ENCODE measurements at places on chromosomes 5 and 9.
A peak's percentile ranks its signal among the peaks of the same experiment; 100 is the strongest.

GRCh38 chr9:87889065-87889881 lies 6.6 kb downstream of the SPATA31E1 start:
- no peak for DNase-seq

- DNase-seq, result no peak
Measured at GRCh38 chr5:139531772-139532169, 29.4 kb upstream of the UBE2D2 start.

DNA sequence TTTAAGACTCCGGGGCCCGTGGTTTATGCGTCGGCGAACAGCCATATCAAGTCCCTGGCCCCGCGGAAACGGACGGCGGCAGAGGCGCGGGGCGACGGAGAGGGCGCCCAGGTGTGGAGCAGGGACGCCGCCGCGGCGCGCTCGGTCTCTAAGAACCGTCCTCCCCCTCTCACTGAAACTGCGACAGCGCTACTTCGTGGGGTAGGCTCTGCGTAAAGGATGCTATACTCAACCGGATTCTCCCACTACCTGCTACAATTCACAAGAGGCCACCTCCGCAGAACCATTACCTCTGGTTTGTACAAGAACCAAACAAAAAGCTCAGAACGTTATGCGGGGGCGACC lies 404 bp downstream of the MRNIP start:
- no peak for DNase-seq

DNA sequence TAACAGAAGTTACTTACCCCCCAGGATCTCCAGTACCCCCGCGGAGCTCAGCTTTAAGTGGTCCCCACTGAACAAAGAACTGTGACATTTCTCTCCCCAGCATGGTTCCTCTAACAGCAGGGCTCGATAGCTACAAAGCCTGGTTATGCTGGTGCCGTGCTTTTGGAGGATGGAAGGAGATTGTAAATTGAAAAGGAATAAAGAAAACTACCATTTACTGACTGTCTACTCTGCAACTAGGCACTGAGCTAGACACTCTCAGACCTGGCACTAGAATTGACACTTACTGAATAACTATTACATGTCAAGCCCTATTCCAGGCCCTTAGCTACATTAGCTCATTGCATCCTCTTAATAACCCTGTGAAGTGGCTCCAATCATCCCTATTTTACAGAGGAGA lies 145.3 kb downstream of the TTLL11 start:
- no peak for DNase-seq

GRCh38 chr9:75876999-75877640 lies 13.4 kb upstream of the PCSK5 start:
- no peak for DNase-seq

- DNase-seq, result no peak
Measured at GRCh38 chr5:154095904-154096303, 57.1 kb downstream of the MFAP3 start.

DNA sequence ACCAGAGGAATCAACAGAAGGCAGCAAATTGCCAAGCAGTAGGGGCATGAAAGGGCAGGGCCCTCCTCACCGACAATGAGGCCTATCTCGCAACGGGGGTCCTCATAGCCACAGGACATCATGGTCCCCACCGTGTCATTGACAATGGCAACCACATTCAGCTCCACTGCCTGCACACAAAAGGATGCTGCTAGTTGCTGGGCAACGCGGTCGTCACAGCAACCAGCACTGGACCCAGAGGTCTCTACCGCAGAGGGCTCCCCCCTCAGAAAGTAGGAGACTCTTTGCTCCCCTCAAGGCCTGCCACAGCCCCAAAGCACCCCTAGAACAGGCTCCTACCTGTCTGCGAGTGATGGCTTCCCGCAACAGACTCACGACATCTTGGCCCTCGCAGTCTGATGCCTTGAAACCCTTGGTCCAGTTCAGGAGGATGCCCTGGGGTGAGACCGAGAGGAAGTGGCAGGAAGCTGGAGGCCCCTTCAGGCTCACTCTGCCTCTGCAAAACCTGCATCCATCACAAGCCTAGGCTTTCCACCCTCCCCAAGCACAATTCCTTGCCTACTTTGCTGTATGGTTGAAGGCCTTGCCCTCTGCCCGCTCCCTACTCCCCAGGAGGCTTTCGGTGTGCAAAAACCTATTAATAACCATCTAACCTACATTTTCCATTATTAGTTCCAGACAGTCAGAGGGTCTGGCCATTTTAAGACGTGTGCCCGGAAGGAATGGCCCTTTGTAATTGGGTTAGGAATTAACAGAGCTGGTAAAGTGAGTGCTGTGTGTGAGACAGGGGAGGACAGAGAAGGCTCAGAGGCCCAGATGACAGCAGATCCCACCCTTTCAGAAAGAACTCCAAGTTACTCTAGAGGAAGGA lies 15.2 kb downstream of the HK3 start:
- DNase-seq, result no peak

DNA sequence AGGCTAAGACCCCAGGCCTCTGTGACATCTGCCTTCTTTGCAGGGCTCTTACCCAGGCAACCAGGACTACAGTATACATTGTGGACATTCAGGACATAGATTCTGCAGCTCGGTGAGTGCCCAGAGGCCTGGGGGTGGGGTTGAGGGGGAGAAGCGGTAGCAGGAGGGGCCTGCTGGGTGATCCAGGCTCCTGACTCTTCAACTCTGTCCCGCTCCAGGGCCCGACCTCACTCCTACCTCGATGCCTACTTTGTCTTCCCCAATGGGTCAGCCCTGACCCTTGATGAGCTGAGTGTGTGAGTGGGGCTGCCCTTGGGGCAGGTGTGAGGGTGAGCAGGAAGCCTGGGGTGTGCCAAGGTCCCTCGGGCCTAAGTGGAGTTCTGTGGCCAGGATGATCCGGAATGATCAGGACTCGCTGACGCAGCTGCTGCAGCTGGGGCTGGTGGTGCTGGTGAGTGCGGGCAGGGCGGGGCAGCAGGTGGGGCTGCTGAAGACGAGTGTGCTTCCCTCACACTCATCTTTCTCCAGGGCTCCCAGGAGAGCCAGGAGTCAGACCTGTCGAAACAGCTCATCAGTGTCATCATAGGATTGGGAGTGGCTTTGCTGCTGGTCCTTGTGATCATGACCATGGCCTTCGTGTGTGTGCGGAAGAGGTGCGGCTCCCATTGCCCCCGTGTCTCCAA lies 19.8 kb downstream of the GPRIN1 start:
- no peak for DNase-seq

GRCh38 chr9:133046900-133047295 lies 14.9 kb upstream of the CEL start:
- DNase-seq, result no peak

DNA sequence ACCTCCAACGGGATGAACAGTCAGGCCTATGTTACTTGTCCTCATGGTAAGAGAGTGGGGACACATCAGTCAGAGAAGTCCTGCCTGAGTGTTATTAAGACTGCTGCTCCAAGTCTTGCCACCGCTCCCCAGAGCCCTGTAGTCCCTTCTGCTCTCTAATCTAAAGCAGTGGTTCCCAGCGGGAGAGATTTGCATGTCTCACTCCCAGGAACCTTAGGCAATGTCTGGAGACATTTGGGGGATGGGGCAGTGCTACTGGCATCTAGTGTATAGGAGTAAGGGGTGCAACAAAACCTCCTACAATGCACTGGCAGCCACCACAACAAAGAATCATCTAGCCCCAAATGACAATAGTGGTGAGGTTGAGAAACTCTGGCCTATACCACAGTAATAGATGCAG lies 2.6 kb upstream of the SVEP1 start:
- no peak for DNase-seq

DNA sequence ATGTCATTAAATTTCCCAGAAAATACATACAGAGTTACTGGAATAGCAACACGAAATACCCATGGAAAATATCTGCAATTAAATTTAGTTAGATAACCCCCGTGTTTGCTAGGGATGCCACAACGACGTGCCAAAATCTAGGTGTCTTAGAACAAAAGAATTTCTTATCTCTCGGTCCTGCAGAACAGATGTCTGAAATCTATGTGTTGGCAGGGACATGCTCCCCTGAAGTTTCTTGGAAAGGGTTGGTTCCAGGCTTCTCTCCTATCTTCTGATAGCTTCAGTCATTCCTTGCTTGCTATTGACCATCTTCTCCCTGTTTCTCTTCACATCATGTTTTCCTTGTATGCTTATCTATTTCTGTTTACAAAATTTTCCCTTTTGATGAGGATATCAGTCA lies 1067.0 kb downstream of the CDH18 start:
- no peak for DNase-seq

- DNase-seq, result no peak
Measured at GRCh38 chr9:73155377-73155776, 3.7 kb downstream of the ANXA1 start.

DNA sequence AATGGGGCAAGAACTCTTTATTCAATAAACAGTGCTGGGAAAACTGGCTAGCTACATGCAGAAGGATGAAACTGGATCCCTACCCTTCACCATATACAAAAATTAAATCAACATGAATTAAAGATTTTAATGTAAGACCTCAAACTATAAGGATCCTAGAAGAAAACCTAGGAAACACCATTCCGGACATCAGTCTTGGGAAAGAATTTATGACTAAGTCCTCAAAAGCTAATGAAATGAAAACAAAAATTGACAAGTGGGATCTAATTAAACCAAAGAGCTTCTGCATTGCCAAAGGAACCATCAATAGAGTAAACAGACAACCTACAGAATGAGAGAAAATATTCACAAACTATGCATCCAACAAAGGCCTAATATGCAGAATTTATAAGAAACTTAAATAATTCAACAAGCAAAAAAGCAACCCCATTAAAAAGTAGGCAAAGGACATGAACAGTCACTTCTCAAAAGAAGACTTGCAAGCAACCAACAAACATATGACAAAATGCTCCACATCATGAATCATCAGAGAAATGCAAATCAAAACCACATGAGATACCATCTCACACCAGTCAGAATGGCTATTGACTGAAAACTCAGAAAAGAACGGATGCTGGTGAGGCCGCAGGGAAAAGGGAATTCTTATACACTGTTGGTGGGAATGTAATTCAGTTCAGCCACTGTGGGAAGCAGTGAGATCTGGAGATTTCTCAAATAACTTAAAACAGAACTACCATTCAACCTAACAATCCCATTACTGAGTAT lies 104.3 kb upstream of the MAP3K1 start:
- peak; percentile 76 for DNase-seq

GRCh38 chr9:97459326-97459725 lies 42.1 kb upstream of the TMOD1 start:
- no peak for DNase-seq

GRCh38 chr5:89595056-89595455 lies 712.1 kb upstream of the MEF2C start:
- peak; percentile 71 for DNase-seq

DNA sequence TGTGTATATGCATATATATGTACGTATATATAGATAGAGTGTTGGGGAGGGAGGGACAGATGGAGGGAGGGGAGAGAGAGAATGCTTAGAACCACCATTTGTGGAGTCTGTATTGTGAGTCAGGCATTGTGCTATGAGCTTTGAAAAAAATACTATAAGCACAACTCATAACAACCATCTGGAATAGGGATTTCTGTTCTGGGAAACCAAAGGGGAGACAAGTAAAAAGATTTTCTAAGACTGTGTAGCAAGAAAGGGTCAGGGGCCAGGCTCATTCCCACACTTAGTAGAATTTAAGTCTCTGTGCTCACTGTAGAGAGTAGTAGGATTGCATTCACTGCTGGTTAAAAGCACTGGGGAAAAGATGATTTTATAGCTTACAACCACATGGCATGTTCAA lies 202.3 kb upstream of the SGCD start:
- DNase-seq, result no peak

- DNase-seq, result no peak
Measured at GRCh38 chr9:119739476-119739875, 370.2 kb upstream of the BRINP1 start.

DNA sequence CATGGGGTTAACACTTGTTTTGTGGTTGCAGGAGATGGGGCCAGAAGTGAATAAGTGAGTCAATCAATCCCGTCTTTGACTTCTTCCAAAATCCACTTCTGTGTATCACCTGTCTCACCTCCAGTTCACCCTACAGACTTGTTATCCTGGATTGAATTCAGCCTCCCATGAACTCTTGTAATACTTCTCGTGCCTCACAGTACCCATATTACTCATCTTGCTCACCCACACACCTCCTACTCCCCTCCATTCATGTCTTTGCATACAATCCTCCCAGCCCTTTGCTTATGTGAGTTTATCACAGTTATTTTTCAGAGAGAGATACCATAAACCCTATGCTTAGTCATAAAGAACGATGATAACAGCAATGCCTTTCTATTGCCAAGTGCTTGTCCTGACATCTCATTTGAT lies 52.9 kb upstream of the PAPPA start:
- no peak for DNase-seq

DNA sequence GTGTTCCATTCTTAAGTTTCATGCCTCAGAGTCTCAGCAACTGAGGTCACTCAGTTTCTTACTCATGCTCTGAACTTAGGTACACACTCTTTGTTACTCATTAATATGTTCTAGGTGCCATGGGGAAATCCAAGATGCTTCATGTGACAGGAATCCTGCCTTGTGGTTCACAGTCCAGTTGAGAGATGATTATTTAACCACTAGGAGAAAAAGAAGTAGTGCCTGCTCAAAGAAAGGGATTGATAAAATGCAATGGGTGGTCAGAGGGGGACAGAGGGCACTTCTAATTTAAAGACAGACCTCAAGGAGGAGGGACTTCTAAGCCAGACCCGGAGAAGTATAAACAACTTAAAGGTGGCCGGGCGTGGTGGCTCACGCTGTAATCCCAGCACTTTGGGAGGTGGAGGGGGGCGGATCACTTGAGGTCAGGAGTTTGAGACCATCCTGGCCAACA lies 69.0 kb downstream of the UGCG start:
- peak; percentile 71 for DNase-seq

DNA sequence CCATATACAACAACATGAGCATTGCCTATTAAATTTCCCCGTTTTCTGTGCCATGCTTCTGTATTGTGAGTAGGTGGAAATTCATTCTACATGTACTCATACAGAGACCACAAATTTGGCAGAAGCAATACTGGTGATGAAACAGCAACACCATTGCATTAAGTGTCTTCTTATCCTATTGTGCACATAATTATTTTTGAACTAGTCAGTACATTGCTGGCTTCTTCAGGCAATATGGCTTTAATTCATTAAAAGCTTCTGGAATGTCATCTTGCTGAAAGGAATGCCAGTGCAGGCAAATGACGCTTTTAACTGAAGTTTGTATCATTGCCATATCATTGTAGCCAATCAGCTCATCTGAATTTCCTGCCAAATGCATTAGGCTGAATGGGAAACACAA lies 82.6 kb downstream of the KIAA1958 start:
- peak; percentile 98 for DNase-seq

DNA sequence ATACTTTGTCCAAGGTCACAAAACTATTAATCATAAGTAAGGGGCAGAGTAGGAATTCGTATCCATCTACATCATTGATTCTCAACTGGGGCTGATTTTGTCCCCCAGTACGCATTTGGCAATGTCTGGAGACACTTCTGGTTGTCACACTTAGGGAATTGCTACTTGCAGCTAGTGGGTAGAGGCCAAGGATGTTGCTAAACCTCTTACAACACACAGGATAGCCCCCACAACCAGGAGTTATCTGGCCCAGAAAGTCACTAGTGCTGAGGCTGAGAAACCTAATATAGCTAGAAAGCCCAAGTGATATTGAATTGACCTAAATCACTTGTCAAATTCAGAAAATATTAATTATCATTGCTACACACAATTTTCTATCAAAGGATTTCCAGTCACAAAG lies 120.4 kb upstream of the ABCA1 start:
- DNase-seq, result no peak

Data from fibroblast of skin of left biceps (primary cell).